GM12878 (cell line): ENCODE measurements at places on chromosomes 4 and X. TPM values are rescaled to one million over a fixed set of nuclear protein-coding genes. Genes with fewer than 3 reads are reported as not detected.

The DDIT4L gene
- total RNA-seq, result 0.08 TPM in 1 of 2 replicates, not detected in the other

The DMRTC1 gene
- total RNA-seq, result not detected in 2 replicates

The RBBP7 gene
- 151 and 167 TPM in 2 replicates for total RNA-seq

The TENM3 gene
- total RNA-seq, result 0.26 and 0.35 TPM in 2 replicates

The TMEM47 gene
- total RNA-seq, result 0.10 TPM in 1 of 2 replicates, not detected in the other

The RHOXF2 gene
- total RNA-seq, result 0.08 TPM in 1 of 2 replicates, not detected in the other

- H3K4me3 ChIP-seq, result peak within 1 kb of the TSS; percentile 61
- peaks cover 5% of the 10 kb centered on the region; the same call in 1 of the 2 replicates for H3K27me3 ChIP-seq
- no peak within 1 kb of the TSS for H3K27ac ChIP-seq
- H3K4me1 ChIP-seq, result peaks cover 11% of the 10 kb centered on the region
These were observed at the start of gene FGFRL1 for GRCh38 chr4:1011022-1011665. Gene FGFRL1, plus strand, starts transcription at chr4:1011626. Its CDS starts 860 bp downstream, at chr4:1012486.

DNA sequence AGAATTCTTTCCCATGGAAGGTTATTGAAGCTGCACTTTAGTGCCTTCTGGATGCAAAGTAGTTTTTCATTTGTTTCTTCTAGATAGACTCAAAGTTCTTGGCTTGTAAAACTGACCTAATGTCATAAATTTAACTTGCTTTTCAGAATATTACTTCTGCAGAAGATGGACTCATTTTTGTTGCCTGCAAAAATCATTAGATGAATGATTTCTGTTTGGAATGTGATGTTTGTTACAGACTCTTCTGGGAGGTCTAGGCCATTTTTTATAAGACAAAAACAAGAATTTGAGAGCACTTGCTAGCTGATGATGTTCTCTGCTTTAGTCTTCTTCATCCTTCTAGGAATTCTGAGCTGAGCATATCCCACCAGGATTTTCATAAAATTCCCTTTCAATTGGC is 308.6 kb upstream of the GIMD1 start:
- no peak overlapping the region for H3K27ac ChIP-seq
- no peaks in the 10 kb centered on the region for H3K4me1 ChIP-seq
- H3K27me3 ChIP-seq, result no peaks in the 10 kb centered on the region

DNA sequence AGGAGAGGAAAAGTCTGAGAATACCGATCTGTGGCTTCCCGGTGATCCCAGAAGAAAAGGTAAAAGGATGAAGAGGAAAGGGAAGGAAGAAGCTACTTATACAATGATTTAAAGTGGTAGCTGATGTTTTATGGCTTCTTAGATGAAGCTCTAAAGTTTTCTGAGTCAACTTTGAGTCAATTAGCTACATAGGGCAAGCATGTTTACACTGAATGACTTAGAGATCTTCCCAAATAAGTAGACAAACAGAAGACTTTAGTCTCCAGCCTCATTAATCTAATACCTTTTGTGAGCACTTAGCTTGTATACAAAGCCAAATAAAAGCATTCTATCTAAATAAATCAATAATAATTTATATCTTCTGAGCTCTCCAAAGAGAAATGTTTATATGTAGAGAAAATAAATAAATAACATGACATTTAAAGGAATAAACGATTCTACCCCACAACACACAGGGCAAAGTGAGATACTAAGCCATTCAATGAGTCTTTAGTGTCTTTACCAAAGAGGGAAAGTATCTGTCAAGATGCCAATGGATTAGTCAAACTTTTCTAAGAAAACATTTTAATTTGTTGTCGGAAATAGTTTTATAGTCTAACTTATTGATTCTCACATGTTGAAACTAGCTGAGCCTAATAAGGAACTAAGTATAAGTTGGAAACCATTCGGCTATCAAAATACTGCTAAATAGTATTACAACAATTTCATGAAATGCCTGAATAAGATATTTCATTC is 46.0 kb upstream of the TMEM184C start:
- H3K4me3 ChIP-seq, result no peak overlapping the region
- H3K4me1 ChIP-seq, result no peaks in the 10 kb centered on the region
- H3K36me3 ChIP-seq, result no peaks in the 10 kb centered on the region
- no peaks in the 10 kb centered on the region for H3K27me3 ChIP-seq
- no peak for DNase-seq

- DNase-seq, result no peak
- H3K4me3 ChIP-seq, result no peak within 1 kb of the TSS
- no peaks in the 10 kb centered on the region for H3K4me1 ChIP-seq
- H3K36me3 ChIP-seq, result no peaks in the 10 kb centered on the region
- H3K27me3 ChIP-seq, result no peaks in the 10 kb centered on the region
- no peak within 1 kb of the TSS for H3K27ac ChIP-seq
These were observed at the start of gene NALF2 for GRCh38 chrX:69503782-69504625. Gene NALF2, plus strand, starts transcription at chrX:69504326. Its CDS starts 957 bp downstream, at chrX:69505283.

DNA sequence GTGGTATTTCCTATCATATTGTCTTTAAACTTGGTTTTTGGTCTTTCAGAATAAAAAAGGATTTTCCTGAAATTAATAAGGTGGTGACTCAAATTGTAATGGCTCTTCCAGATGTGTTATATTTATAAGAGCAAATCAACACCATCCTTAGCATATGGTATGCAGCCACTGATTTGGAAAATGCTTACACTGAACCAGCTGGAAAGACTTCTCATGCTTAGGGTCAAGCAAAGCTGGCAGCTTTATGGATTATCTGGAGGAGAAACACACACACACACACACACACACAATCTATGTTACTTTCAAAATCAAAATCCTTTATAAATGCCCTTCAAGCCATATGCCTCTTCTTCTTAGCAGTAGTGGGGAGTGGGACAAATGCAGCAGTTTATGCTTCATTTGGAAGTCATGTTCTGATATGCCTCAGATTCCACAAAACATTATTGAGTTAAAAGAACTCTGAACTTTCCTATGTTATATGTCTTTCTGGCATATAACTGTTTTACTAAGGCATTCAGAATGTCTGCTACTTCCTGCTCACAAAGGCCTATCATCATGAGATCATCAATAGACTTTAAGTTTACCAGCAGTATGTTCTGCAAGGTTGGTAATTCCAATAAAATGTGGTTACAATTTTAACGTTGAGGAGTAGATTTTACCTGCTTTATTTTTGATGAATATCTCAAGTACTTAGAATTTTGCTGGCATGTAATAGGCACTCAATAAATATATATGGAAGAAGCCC is 72.9 kb upstream of the PRDM5 start:
- no peak for DNase-seq
- H3K36me3 ChIP-seq, result no peaks in the 10 kb centered on the region
- H3K4me3 ChIP-seq, result no peak overlapping the region
- H3K27ac ChIP-seq, result no peak overlapping the region
- no peaks in the 10 kb centered on the region for H3K27me3 ChIP-seq

DNA sequence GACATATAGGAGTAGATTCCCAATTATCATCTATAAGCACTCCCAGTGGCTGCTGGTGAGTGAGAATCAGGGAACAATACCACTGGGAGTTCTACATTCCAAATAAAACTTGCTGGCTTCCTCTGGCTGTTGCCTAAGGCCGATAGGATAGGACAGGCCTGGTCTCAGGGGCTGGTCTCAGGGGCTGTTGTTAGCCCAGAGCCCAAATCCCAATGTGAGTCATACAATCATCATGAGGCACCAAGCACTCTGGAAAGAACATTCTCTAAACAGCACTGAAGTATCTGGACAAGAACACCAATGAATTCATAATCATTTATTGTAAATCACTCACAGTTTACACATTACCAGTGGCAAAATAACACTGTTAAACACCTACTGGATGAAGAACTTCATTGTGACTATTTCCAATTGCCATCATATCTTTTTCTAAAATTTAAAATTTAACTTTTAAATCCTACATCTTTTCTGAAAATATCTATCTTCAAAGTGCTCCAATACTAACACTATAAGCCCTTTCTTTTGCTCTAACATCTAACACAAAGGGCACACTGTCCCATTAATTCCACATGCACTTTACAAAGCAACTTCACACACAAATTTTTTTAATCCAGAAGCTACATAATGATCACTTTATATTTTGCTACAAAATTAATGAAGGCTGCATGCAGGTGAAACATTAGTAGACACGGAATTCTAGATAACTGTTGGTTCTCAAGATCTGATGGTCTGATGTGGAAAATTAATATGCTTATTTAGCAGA is 67.6 kb upstream of the TMEM150C start:
- no peak overlapping the region for H3K27ac ChIP-seq
- H3K36me3 ChIP-seq, result no peaks in the 10 kb centered on the region
- no peaks in the 10 kb centered on the region for H3K27me3 ChIP-seq
- H3K4me3 ChIP-seq, result no peak overlapping the region
- DNase-seq, result no peak

- peak overlapping the region; percentile 31 for H3K4me3 ChIP-seq
- peaks cover 8% of the 10 kb centered on the region for H3K4me1 ChIP-seq
- peak; percentile 33 for DNase-seq
- no peaks in the 10 kb centered on the region for H3K36me3 ChIP-seq
These were observed 41.3 kb downstream of the DOCK11 start for GRCh38 chrX:118536687-118537461.

DNA sequence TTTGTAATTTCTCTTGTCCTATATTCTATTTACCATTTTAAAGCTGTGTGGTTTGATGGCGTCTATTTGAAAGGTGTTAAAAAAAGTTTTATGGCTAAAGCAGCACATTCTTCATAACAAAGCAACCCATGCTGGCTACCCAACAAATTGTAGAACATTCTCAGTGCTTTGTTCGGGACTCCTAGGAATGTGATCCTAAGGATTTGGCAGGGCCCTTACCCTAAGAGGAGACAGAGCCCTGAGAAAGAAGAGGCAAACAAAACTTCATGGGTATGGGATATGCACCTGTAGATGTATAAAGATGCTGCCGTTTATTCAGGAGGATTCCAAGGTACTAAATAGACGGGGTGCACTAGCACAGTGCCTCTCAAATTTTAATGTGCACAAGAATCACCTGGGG is 370.8 kb upstream of the DIPK2B start:
- no peaks in the 10 kb centered on the region for H3K27me3 ChIP-seq
- DNase-seq, result no peak
- no peak overlapping the region for H3K4me3 ChIP-seq
- H3K4me1 ChIP-seq, result no peaks in the 10 kb centered on the region

DNA sequence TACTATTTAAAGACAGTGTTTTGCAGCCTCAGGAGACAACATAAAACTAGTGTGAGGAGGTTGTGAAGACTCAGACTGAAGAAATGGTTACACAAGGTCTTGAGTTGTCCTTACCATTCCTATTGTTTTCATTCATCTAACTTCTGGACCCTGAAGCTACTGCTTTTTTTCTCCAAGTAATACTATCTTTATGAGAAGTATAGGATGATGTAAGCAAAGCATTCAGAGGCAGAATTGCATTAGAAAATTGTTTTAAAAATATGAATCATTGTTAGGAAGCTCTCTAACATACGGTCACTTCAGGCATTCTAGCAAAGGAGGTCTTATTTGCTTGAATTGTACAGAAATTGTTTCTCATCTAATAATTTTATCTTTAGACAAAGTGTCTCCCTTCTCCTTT is 357.8 kb downstream of the TLL1 start:
- no peaks in the 10 kb centered on the region for H3K36me3 ChIP-seq
- no peak overlapping the region for H3K27ac ChIP-seq
- DNase-seq, result no peak
- no peak overlapping the region for H3K4me3 ChIP-seq

DNA sequence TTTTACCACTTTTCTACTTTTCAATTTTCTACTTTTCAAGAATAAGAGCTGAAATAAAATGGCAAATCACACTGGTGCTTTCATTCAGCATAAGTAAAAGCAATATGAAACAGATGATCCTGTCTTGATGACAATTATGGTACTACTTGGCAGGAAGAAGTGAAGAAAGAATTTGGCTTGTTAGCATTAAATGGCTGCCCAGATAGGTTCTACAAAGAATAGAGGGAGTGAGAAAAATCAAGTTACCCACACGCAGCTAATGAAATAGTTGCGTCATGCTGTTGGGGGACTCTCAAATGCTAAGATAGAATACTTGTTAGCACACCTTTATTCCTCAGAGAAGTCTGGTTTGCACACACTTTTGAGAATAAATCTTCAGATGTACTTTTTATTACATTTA is 12.5 kb upstream of the LCORL start:
- DNase-seq, result no peak
- no peaks in the 10 kb centered on the region for H3K27me3 ChIP-seq
- H3K36me3 ChIP-seq, result no peaks in the 10 kb centered on the region
- H3K4me1 ChIP-seq, result no peaks in the 10 kb centered on the region
- H3K4me3 ChIP-seq, result no peak overlapping the region
- no peak overlapping the region for H3K27ac ChIP-seq

DNA sequence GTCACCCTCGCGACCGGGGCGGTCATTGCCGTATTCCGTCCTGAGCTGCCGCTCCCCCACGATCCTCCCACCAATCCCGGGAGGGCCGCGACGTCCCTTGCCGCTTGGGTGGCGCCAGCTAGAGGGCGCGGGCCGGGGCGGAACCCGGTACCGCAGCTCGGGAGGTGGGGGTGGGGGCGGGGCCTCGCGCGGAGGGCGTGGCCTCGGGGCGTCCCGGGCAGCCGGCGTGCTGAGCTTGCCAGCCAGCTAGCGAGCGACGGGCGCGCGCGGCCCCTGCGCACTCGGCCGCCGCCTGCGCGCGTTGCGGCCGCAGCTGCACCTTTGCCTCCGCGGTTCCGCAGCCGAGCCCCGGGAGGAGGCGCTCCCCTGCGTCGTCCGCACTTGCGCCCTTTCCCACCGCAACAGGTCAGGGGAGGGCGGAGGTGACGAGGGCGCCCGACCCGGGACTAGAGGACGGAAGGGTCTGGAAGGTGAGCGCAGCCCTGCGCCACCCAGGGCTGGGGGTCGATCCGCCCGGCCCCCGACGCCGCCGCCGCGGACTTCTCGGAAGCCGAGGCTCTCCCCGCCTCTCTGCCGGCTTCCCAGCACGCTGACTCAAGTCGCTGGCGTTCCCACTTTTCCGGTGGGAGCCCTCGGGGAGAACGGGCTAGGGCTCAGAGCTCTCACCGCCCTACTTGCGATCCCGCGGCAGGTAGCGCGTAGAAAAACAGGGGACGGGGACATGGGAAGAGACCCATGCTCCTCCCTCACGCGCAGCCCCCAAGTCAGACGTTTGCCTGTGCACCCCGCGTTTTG is at the start of gene AFF1:
Gene AFF1 (plus strand): TSS at position 241 of the 795 bp plus-strand sequence. CDS start 13,523 bp downstream, outside the sequence.
- DNase-seq, result peak; percentile 71
- H3K4me3 ChIP-seq, result peak within 1 kb of the TSS; percentile 91
- no peaks in the 10 kb centered on the region for H3K27me3 ChIP-seq
- no peaks in the 10 kb centered on the region for H3K36me3 ChIP-seq

- H3K36me3 ChIP-seq, result peaks cover 2% of the 10 kb centered on the region
- H3K27ac ChIP-seq, result no peak overlapping the region
- no peak overlapping the region for H3K4me3 ChIP-seq
These were observed 102.8 kb downstream of the ATP8A1 start for GRCh38 chr4:42554072-42554471.

DNA sequence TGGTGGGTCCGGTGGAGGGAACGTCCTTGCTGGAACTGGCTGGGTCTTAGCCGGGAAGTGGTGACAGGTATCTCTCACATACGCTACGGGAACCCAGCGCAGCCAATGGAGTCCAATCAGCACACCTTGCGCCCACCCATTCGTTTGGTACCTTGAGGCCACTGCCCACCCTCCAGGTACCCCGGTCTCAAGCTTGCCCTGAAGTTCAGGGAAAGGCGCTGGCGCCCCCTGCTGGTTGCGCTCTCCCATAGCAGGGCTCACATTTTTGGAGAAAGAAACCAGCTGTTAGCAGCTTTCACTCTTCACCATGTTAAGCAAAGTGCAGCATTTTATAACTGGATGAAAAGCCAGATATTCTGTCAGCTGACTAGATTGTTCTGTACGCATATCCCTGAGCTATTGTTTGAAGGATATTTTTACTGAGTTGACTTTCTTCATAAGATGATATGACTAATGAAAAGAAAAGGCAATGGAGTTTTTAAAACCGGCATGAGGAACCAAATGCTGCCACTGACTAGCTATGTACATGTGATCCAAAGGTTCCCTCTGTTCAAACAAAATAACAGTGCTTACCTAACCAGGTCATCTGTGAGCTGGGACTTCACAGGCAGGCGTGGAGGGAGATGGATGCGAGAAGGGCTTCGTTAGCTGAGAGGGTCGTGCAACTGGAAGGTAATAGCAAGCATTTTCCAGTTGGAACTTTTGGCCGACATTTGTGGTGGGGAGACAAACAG is 43.7 kb downstream of the OTOP1 start:
- H3K4me3 ChIP-seq, result no peak overlapping the region
- no peaks in the 10 kb centered on the region for H3K27me3 ChIP-seq
- H3K36me3 ChIP-seq, result no peaks in the 10 kb centered on the region
- no peak overlapping the region for H3K27ac ChIP-seq
